Activated CD8-positive, alpha-beta memory T cell treated with anti-CD3 and anti-CD28 coated beads, Interleukin-2, amount 50 U/mL, for 48 hours (primary cell): ENCODE measurements at places on chromosomes 2 and 18.

DNA sequence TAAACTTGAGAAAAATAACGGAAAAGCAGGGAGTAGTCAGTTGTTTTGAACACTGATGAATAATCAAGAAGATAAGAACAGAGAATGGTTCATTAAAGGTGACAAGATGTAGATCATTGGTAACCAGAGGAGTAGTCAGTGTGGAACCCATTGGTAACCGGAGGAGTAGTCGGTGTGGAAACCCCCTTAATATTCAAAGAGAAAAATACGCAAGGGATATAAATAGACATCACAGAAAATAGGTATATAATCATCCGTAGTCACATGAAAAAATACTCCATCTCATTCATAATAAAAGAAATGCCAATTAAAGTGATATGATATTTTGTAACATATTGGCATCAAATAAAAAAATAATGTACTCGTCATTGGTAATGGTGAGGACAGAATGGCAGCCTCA, 70.6 kb upstream of the EPAS1 start:
- DNase-seq = no peak

DNA sequence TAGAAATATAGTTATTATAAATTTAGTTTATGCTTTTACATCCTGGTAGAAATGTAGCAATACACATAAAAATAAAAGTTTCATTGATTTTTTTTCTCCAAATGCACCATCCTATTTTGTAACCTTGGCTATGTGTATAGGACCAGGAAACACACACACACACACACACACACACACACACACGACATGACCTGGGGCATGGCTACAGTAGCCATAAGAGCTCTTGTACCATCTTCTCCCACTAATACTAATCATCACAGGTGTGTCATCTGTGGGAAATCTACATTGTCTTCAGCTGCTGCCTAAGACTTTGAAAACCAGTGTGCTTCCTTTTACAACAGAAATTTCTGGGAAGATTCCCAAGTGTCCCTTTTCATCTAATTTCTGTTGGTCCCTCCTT, 144.3 kb downstream of the MCFD2 start:
- DNase-seq = no peak

DNA sequence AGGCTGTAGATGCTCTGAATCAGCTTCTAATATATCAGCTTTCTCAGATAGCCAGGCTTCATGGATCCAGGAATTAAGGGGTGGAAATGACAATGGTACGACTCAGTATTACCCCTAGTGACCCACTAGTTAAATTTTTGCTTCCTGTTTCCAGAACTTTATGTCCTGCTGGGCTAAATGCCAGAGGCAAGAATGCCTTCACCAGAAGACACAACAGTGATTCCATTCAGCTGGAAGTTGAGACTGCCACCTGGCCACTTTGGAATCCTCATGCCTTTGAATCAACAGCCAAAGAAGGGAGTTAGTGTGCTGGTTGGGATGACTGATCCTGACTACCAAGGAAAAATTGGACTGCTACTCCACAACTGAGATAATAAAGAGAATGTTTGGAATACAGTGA, 239.1 kb downstream of the ASXL3 start:
- no peak for DNase-seq

DNA sequence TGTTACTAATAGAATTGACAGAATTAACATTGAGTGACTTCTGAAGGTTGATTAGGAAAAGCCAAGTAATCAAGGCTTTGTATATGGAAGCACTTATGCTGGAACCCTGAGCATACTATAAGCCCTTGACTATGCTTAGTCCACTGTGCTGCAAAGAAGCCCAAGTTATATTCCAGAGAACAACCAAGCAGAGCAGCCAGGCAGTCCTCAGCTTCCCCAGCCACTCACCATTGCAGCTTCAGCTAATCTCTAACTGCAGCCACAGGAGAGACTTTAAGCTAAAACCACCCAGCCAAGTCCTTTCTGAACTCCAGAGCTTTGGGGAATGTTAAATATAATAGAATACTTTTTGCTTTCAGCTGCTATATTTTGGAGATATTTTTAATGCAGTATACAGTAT, 164.4 kb upstream of the VWC2L start:
- no peak for DNase-seq

GRCh38 chr2:50392185-50392584, 639.7 kb downstream of the NRXN1 start:
- no peak for DNase-seq

DNA sequence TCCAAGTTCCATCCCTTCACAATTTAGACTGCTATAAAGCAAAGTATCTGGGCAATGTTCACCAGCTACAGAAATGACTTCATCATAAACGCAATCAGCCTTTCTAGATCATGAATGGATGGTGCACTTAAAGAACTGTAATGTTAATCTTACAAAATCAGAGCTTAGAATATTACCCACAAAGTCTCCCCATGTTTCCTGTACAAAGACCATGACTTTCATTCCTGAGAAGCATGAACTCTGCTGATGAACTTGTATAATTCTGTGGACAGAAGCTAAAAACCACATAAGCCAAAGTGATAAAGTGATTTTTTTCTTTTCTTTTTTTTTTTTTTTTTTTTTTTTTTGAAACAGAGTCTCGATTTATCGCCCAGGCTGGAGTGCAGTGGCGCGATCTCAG, 53.3 kb downstream of the C1D start:
- DNase-seq = no peak

GRCh38 chr18:9859232-9859631, 26.5 kb upstream of the TXNDC2 start:
- no peak for DNase-seq

DNA sequence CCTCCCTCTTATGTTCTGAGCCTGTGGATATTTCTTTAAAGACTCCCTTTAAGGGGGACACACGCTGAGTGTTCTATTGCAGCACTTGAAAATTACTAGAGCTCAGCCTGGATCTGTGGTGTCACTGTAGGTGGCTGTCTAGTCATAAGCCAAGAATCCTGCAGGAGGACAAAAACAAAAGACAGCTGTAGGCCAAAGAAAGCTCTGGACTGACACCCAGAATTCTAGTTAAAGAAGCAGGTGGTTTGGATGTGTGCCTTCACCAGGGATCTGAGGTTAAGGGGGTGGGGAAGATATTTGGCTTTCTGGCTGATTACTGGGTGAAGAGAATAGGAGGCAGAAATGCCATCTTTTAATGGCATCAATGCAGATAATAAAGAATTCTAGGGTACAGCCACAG, 842.5 kb upstream of the NXPH2 start:
- DNase-seq = no peak
